Tracheal epithelial cell (primary cell): ENCODE measurements at places on chromosomes 7 and 10. TPM values are rescaled to one million over a fixed set of nuclear protein-coding genes. Genes with fewer than 3 reads are reported as not detected.

Gene BHLHA15
- total RNA-seq = 0.85 and 3.4 TPM in 2 replicates

Gene CLCN1
- total RNA-seq = under 0.01 TPM in 1 of 2 replicates, not detected in the other

Gene PLEKHS1
- total RNA-seq = under 0.01 TPM in 2 replicates

Gene ECHDC3
- total RNA-seq = 3.6 and 12.5 TPM in 2 replicates

Gene FKBP6
- total RNA-seq = not detected in 2 replicates

Gene VGF
- 0.24 TPM in 1 of 2 replicates, not detected in the other for total RNA-seq

Gene TAS2R4
- total RNA-seq = 0.96 and 1.7 TPM in 2 replicates

Gene NUTM2E
- 0.24 TPM in 1 of 2 replicates, not detected in the other for total RNA-seq

Gene ZNF804B
- total RNA-seq = not detected in 2 replicates

Gene HYAL4
- under 0.01 TPM in 1 of 2 replicates, not detected in the other for total RNA-seq
